ENCODE measurements at places on chromosomes 6 and 20. TPM values are rescaled to one million over a fixed set of nuclear protein-coding genes. Genes with fewer than 3 reads are reported as not detected.

The CD164 gene
- total RNA-seq = 284 TPM

The GPLD1 gene
- total RNA-seq = 3.1 TPM

The WFDC10B gene
- not detected for total RNA-seq

The FAM162B gene
- 13.2 TPM for total RNA-seq

The OR2H2 gene
- total RNA-seq = not detected

The LY6G6C gene
- total RNA-seq = not detected

The HECA gene
- 48.9 TPM for total RNA-seq

The ELOVL2 gene
- 0.23 TPM for total RNA-seq

The TREML2 gene
- total RNA-seq = 0.61 TPM

The TFAP2D gene
- total RNA-seq = not detected

The CALHM5 gene
- 1.9 TPM for total RNA-seq

The SNAI1 gene
- total RNA-seq = 10.6 TPM

The ZNF831 gene
- 1.0 TPM for total RNA-seq

Measured in upper lobe of right lung (tissue), 1 donor.